Activated CD4-positive, alpha-beta T cell treated with anti-CD3 and anti-CD28 coated beads for 36 hours (primary cell): ENCODE measurements at places on chromosomes 5 and 9. TPM values are rescaled to one million over a fixed set of nuclear protein-coding genes. Genes with fewer than 3 reads are reported as not detected.

Gene CATSPER3
- 0.69 TPM for total RNA-seq

Gene PCDH12
- 0.70 TPM for total RNA-seq

Gene FPGS
- total RNA-seq = 71.9 TPM

Gene RMND5B
- 24.1 TPM for total RNA-seq

Gene IFNB1
- total RNA-seq = 2.2 TPM

Gene SLC38A9
- total RNA-seq = 16.2 TPM

DNA sequence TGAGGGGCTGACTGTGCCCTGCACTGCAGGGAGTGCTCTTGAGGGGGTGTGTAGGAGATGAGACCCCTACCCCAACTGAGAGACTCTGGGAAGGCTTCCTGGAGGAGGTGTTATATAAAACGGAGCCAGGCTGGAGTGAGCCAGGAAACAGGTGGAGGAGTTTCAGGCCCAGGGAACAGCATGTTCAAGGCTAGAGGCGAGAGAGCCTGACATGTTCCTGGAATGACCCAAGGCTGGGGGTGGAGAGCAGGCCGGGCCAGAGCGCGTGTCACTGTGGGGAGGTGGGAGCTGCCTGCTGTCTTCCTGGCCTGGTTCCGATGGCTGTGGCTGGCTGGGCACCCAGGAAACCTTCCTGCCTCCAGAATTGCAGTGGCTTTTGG is 48.7 kb downstream of the RXRA start:
- H3K4me1 ChIP-seq = no peaks in the 10 kb centered on the region
- no peaks in the 10 kb centered on the region for H3K27me3 ChIP-seq
- DNase-seq = no peak
- H3K27ac ChIP-seq = no peak overlapping the region
- no peaks in the 10 kb centered on the region for H3K36me3 ChIP-seq
- H3K4me3 ChIP-seq = no peak overlapping the region

GRCh38 chr9:9556865-9557803 is 1055.7 kb downstream of the PTPRD start:
- DNase-seq = no peak
- no peaks in the 10 kb centered on the region for H3K4me1 ChIP-seq
- no peaks in the 10 kb centered on the region for H3K27me3 ChIP-seq
- H3K27ac ChIP-seq = no peak overlapping the region

GRCh38 chr9:86945728-86946200 is 1.5 kb downstream of the GAS1 start:
- no peak overlapping the region for H3K27ac ChIP-seq
- DNase-seq = no peak
- H3K36me3 ChIP-seq = no peaks in the 10 kb centered on the region
- peak overlapping the region; percentile 64 for H3K4me3 ChIP-seq
- H3K27me3 ChIP-seq = peaks cover 32% of the 10 kb centered on the region

- no peaks in the 10 kb centered on the region for H3K36me3 ChIP-seq
- H3K4me1 ChIP-seq = no peaks in the 10 kb centered on the region
- H3K27ac ChIP-seq = no peak overlapping the region
- H3K4me3 ChIP-seq = no peak overlapping the region
- peaks cover 8% of the 10 kb centered on the region for H3K27me3 ChIP-seq
Observed at GRCh38 chr9:14945351-14945750, 35.1 kb upstream of the FREM1 start.

DNA sequence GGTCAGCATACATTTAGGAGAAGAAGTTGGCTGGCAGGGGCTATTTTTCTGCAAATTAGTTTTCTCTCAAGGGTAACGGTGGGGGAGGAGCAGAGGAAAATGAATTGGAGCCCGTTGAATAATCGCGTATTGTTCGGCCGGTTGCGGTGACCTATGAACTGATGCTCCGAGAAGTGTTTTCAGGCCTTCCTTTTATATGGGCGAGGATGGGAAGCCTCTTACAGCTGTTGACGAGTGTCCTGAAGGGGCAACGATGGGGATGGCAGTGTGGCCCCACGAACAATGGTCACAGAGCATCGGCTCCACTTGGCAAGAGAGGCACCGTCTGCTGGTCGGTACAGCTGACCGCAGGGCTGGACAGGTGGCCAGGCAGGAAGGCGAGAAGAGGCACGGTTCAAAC is 400.7 kb downstream of the ZSWIM6 start:
- peaks cover 11% of the 10 kb centered on the region for H3K27me3 ChIP-seq
- H3K36me3 ChIP-seq = no peaks in the 10 kb centered on the region
- no peaks in the 10 kb centered on the region for H3K4me1 ChIP-seq
- no peak for DNase-seq

DNA sequence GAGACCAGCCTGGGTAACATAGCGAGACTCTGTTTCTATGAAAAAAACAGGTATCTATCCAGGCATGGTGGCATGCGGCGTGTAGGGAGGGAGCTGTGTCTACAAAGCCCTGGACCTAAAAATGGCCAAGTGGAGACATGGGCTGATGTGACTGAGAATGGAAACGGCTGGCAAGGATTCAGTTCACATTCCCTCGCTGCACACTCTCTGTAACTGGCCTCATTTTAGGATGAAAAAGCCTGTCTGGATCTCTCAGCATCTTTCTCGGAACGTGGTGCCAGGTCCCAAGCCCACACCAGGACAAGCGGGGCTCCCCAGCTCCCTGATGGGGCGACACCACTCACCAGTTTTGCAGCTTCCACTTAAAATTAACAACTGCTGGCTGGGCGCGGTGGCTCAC is 13.4 kb downstream of the EXD3 start:
- H3K36me3 ChIP-seq = no peaks in the 10 kb centered on the region
- no peak overlapping the region for H3K27ac ChIP-seq
- no peak for DNase-seq
- H3K27me3 ChIP-seq = no peaks in the 10 kb centered on the region
- H3K4me3 ChIP-seq = no peak overlapping the region
- peaks cover 2% of the 10 kb centered on the region for H3K4me1 ChIP-seq

GRCh38 chr9:125549465-125549871 is 157.5 kb downstream of the MAPKAP1 start:
- no peaks in the 10 kb centered on the region for H3K27me3 ChIP-seq
- DNase-seq = no peak
- peaks cover 3% of the 10 kb centered on the region for H3K36me3 ChIP-seq
- no peak overlapping the region for H3K4me3 ChIP-seq
- H3K27ac ChIP-seq = no peak overlapping the region

- DNase-seq = no peak
- no peaks in the 10 kb centered on the region for H3K36me3 ChIP-seq
- H3K27ac ChIP-seq = no peak overlapping the region
- no peak overlapping the region for H3K4me3 ChIP-seq
Observed at GRCh38 chr9:129162497-129163197, 15.4 kb downstream of the IER5L start.
